ENCODE measurements at places on chromosomes 6 and 20.

DNA sequence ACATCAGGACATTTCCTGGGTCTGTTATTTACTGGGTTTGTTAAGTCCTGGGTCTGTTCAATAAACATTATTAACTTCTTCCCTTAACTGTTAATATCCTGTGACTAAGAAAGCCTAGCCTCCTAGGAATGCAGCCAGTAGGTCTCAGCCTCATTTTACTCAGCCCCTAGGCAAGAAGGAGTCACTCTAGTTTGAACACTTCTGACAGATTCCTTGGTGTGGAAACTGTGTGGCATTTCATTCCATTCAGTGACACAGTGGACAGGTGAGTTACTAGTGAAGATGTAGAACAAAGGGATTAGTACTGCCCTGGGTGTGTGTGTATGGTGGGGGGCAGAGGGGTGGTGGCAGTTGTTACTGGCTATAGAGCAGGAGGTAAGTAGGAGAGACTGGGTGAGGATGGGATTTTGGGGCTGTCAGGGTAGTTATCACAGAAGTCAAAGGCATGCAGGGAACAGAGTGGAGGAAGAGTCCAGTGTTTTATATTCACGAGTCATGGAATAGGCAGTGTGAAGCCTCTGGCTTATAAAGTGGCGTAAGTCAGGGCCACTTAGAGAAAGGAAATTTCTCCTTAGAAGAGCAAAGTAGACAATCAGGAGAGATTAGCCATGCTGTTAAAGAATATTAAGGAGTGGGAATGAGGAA, 28.4 kb downstream of the RNF182 start:
- DNase-seq = no peak

DNA sequence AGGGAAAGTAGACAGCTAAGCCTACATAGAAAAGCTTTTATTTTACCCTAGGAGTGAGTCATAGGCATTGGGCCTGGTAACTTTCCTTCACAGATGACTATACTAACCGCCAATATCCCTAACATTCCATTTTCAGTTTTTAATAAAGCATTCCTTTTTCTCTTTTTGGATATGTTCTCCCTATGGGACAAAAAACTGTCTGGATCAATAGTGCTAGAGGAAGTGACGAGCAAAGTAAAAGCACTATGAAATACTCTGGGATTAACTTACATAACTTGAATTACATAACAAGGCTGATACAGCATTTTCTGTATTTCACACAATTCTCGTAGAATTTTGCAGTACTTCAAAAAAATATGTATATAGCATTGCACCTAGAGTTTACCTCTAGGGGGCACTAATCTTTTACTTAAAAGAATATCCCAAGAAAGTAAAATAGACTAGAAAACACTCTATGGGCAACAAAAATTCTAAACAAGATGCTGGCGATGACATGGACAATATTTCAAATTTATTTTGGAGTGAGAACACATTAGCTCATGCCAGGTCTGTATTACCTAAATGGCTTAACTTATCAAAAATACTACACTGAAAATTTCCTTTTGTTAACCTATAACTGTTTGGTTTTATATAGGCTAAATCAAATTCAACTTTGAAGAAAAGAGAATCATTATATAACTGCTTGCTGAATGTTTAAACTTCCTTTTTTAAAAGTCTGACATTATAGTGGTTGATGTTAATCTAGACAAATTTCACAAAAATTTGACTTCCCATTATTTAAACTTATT, 66.3 kb upstream of the DST start:
- no peak for DNase-seq

GRCh38 chr6:167116109-167116837, 6.6 kb upstream of the CCR6 start:
- no peak for DNase-seq

DNA sequence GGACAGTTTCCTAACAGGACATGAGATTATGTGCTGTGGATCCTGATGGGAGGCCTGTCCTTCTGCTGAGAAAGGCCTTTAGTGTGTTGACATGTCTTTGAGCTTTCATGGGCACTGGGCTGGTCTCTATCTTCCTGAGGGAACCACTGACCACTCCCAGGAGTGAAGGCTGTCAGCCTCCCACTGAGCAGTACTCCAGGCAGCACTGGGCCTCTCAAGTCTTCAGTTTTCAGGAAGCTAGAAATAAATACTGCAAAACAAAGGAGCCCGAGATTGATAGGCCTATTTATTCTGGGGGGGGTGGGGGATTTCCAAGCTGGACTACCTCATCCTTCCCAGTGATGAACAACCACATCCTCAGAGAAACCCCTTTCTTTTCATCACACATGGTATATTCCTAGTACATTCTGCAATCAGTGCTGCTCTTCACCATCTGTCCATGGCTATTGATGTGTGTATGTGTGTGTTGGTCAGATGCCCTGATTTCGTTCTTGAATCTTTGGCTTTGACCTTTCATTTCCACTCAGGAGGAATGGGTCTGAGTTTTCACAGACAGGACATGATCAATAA, 180.9 kb upstream of the SPTLC3 start:
- DNase-seq = no peak

GRCh38 chr6:168157272-168158212, 78.5 kb upstream of the FRMD1 start:
- DNase-seq = no peak

DNA sequence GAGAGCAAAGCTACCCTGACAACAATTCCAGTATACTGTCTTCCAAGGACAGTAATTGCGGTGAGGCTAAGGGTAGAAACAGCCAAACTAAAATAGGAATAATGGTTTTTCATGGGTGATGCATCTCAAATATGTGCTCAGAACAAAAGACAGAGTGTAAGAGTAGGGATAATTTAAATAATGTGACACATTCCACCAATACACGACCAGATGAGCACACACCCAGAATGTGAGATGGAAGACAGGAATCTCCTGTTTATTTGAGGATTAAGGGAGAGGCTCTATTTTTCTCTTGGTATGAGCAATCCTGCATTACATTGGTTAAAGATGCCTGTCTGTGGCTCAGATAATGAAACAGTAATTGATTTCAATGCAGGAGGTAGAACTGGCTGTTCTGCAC, 292.9 kb upstream of the ZFP64 start:
- DNase-seq = no peak
